Vein endothelial cell (primary cell): ENCODE measurements at places on chromosomes 2 and 18. TPM values are rescaled to one million over a fixed set of nuclear protein-coding genes. Genes with fewer than 3 reads are reported as not detected.

GNAL gene
- under 0.01 and 1.1 TPM in 2 replicates for total RNA-seq

RAB1A gene
- 77.1 and 80.0 TPM in 2 replicates for total RNA-seq

VRK2 gene
- total RNA-seq = 44.1 and 59.9 TPM in 2 replicates

VIT gene
- 1.3 and 3.2 TPM in 2 replicates for total RNA-seq

COL3A1 gene
- 6.2 and 11.0 TPM in 2 replicates for total RNA-seq

ACMSD gene
- total RNA-seq = not detected in 2 replicates

DAPL1 gene
- not detected in 2 replicates for total RNA-seq

HTRA2 gene
- 32.9 and 42.8 TPM in 2 replicates for total RNA-seq

CDK5R2 gene
- not detected in 2 replicates for total RNA-seq

NXPH2 gene
- not detected in 2 replicates for total RNA-seq

HOXD12 gene
- not detected in 2 replicates for total RNA-seq

SLC4A5 gene
- 0.65 and 1.1 TPM in 2 replicates for total RNA-seq

TRABD2A gene
- 1.1 and 2.0 TPM in 2 replicates for total RNA-seq

SPTBN1 gene
- total RNA-seq = 490 and 568 TPM in 2 replicates

OSR1 gene
- total RNA-seq = 0.33 TPM in 1 of 2 replicates, not detected in the other

KCNG2 gene
- not detected in 2 replicates for total RNA-seq

DNAJC5G gene
- 0.19 and 0.98 TPM in 2 replicates for total RNA-seq

TMEM37 gene
- 0.19 and 0.33 TPM in 2 replicates for total RNA-seq

XDH gene
- total RNA-seq = not detected in 2 replicates

B3GNT2 gene
- 22.9 and 32.6 TPM in 2 replicates for total RNA-seq

GALNT14 gene
- 0.57 TPM in 1 of 2 replicates, not detected in the other for total RNA-seq

CD8B gene
- not detected in 2 replicates for total RNA-seq

EMX1 gene
- total RNA-seq = not detected in 2 replicates

DSEL gene
- total RNA-seq = 25.1 and 26.8 TPM in 2 replicates

FEV gene
- total RNA-seq = not detected in 2 replicates

DGUOK gene
- total RNA-seq = 44.9 and 53.9 TPM in 2 replicates

RBFA gene
- total RNA-seq = 27.8 and 28.2 TPM in 2 replicates

TRIM43 gene
- not detected in 2 replicates for total RNA-seq

GALNT5 gene
- not detected in 2 replicates for total RNA-seq

LBX2 gene
- total RNA-seq = 2.9 and 3.8 TPM in 2 replicates

IL36RN gene
- not detected in 2 replicates for total RNA-seq

CAPN14 gene
- 0.10 TPM in 1 of 2 replicates, not detected in the other for total RNA-seq

SERPINB4 gene
- not detected in 2 replicates for total RNA-seq

NOL4 gene
- total RNA-seq = 0.29 TPM in 1 of 2 replicates, not detected in the other

CCL20 gene
- 0.98 and 1.4 TPM in 2 replicates for total RNA-seq

SERPINB2 gene
- total RNA-seq = 0.65 and 3.7 TPM in 2 replicates

PDCL3 gene
- 15.4 and 27.5 TPM in 2 replicates for total RNA-seq

SLC23A3 gene
- 2.3 and 2.6 TPM in 2 replicates for total RNA-seq

ZBTB7C gene
- total RNA-seq = under 0.01 TPM in 1 of 2 replicates, not detected in the other

PSMD14 gene
- 95.4 and 129 TPM in 2 replicates for total RNA-seq

ARHGAP28 gene
- 18.9 and 25.6 TPM in 2 replicates for total RNA-seq

CXCR2 gene
- not detected in 2 replicates for total RNA-seq

PLGLB1 gene
- 0.57 and 1.3 TPM in 2 replicates for total RNA-seq

UGT1A4 gene
- not detected in 2 replicates for total RNA-seq

LRRTM4 gene
- not detected in 2 replicates for total RNA-seq

SEC11C gene
- total RNA-seq = 15.6 and 21.6 TPM in 2 replicates

APOB gene
- under 0.01 and 0.10 TPM in 2 replicates for total RNA-seq

GALR1 gene
- total RNA-seq = not detected in 2 replicates
